GM12878 (cell line): ENCODE measurements at places on chromosomes 1 and 21.
A peak's percentile ranks its signal among the peaks of the same experiment; 100 is the strongest.

GRCh38 chr1:40204856-40205255 lies 42.9 kb upstream of the TMCO2 start:
- no peak for DNase-seq

- no peak for DNase-seq
Observed at GRCh38 chr1:78690516-78690915, 40.9 kb downstream of the IFI44 start.

- DNase-seq, result no peak
Observed at GRCh38 chr1:43144237-43144636, 27.9 kb downstream of the EBNA1BP2 start.

GRCh38 chr1:149966405-149966804 lies 29.7 kb upstream of the MTMR11 start:
- no peak for DNase-seq

- DNase-seq, result no peak
Observed at GRCh38 chr1:243842161-243842560, 7.9 kb downstream of the AKT3 start.

GRCh38 chr1:169312084-169312954 lies 55.3 kb downstream of the NME7 start:
- peak; percentile 9 for DNase-seq

DNA sequence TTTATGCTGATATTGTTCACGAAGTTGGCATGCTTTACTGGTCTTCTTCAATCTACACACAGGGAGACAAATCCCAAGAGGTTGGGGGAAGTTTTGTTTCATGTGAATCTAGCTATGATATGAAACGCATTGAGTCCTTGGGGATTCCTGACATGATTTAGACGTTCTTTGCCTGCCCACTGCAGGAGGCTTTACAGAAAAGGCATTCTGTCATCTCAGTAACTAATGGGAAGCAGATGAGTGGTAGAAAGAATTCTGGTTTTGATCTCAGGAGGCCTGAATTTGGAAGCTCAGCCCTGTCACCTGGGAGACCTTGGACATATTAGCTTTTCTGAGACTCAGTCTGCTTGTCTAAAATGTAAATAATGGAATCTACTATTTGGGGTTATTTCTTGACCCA lies 383.0 kb upstream of the NFIA start:
- DNase-seq, result no peak

GRCh38 chr1:1123581-1124507 lies 8.0 kb upstream of the C1orf159 start:
- no peak for DNase-seq

DNA sequence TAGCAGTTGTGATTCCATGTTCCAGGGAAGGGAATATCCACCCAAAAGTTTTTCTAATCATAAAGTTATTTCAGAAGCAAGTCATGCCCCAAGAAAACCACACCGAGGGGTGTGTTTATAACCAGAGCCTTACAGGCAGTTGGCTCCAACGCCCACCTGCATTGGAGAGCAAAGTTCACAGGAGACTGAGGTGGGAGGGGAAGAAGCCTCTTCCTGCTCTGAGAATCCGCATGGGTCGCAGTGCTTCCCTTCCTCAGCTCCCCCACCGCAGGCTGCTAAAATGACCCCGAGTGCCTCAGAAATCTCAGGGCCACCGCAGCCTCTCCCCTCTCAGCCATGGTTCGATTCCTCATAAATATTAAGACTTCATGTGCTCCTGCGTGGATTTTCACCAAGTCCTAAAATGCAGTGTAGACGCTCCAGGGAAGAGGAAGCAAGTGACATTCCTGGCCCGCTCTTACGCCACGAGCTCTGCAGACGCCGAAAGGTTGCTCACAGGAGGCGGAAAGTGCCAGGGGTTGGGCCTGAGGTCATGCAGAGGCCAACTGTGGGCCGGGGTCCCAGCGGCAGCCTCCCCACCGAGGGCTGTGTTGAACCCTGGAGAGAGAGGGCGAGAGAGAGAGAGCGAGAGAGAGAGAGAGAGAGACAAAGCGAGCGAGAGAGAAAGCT lies 13.4 kb upstream of the SPSB1 start:
- DNase-seq, result no peak

GRCh38 chr1:88376421-88376820 lies 307.7 kb upstream of the PKN2 start:
- DNase-seq, result no peak

DNA sequence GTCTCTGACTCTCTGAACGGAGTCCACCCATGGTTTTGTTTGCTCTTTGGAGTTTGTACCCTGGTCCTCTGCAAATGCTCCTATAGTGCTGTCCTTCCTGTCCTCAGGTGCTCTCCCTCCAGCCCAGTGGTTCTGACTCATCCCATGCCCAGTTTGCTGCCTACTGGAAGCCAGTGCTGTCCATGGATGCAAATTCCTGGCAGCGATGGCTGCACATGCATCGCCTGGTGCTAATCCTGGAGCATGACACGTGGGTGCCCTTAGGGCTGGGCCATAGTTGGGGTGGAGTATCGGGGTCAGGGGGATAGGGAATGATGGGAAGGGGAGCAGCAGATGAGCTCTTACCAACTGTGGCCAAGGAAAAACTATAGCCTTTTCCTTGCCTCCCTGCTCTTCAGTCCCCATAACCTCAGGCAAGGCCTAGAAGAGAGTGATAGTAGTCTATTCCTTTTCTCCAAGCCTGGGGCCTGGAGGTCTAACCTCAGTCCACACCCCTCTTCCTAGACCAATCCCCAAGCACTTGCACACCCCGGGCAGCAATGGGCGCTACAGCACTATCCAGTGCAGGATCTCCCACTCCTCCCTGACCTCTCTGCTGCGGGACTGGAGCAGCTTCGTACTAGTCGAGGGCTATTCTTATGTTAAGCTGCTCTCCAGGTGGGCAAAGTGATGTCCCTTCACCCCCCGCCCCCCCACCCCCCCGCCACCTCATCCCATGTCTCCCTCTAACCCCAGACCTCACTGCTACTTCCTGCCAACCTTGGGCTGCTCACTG lies 31.6 kb downstream of the HYI start:
- DNase-seq, result no peak
